ENCODE measurements at places on chromosomes 1 and 21.

DNA sequence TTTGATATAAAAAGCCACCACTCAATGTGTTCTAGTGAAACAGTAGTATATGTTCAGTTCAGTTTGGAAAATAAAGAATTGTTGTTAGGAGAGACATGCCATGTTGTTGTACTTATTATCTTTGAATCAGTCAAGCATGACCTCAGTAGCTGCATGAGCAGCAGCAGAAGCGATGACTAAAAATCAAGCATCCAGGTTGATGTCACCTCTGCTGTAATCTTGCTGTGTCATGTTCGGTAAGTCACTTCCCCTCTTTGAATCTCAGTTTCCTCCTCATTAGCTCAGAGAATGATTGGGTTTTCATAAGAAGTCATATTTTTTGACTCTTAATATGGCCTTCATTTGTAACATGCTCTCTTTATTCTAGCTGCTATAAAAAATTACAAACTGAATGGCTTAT is 428.4 kb upstream of the B3GALT2 start:
- no peak for DNase-seq

GRCh38 chr21:45970674-45971615 is 10.6 kb upstream of the COL6A1 start:
- peak; percentile 45 for DNase-seq

DNA sequence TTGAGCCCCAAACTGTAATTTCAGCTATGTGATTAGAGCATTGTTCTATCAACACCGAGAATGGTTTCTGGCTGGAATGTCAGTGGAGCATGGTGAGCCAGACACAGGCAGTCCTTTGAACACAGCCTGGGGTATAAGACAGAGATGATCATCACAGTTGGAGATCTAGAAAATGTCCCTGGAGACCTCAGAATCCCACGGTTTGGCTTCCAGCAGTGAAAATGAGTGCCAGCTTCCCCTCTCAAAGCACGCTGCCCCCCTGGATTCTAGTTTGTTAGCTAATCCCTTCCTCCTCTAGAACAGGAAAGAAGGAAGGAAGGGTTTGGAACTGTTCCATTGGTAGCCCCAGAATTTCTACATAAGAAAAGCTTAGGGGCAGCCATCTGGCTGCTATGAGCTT is 59.9 kb upstream of the JAK1 start:
- no peak for DNase-seq

DNA sequence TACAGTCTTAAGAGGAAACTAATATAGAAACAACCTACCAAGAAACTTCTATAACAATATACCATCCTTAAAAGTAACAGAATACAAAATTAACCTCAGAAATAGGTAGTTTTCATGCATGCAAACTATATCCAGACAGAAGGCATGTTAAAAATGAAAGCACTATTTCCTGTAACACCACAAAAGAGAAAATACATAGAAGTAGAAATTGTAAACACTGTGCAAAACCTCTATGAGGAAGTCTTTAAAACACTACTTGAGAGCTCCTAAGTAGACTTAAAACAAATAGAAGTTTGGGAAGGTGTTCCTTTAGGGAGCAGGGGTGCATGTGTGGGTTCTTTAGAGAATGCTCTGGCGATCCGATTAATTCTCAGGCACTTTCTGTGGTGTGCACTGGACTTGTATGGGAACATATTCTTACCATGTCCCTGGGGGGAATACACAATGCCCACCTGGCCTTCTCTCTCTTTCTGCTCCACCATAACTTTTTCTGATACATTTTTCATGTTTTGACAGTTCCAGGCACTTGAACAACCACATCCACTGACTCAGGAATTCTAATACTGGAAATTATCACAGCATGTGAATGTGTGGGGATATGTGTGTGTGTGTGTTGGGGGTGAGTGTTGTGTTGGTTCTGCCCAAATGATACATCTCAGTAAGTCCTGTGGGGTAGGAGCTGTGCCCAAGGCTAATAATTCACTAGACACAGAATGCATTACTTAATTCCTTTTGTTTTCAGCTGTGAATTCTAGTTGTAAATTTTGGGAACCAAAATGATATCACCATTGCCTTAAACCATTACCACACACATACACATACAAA is 866.3 kb upstream of the B3GALT2 start:
- DNase-seq = no peak

- DNase-seq = no peak
These were observed 141.0 kb upstream of the ZC3H11B start for GRCh38 chr1:219753914-219754313.

DNA sequence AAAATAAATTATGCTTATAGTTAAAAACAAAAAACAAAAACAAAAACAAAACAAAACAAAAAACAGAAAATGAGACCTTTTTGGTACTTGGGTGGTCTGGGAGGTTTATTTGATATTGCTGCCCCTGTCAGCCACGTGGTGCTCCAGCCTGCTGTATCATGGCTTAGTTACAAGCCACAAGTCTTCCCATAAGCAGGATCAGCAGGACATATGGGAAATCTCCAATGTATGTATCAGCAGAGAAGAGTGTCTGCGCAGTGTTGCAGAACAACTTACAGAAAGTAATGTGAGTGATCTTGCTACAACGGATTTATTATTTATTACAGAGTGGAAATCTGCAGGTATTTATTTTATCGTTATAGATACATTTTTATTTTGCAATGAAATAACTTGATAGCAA is 423.0 kb upstream of the TMPRSS15 start:
- no peak for DNase-seq

- DNase-seq = no peak
These were observed 80.2 kb downstream of the VPS13D start for GRCh38 chr1:12309783-12310742.

DNA sequence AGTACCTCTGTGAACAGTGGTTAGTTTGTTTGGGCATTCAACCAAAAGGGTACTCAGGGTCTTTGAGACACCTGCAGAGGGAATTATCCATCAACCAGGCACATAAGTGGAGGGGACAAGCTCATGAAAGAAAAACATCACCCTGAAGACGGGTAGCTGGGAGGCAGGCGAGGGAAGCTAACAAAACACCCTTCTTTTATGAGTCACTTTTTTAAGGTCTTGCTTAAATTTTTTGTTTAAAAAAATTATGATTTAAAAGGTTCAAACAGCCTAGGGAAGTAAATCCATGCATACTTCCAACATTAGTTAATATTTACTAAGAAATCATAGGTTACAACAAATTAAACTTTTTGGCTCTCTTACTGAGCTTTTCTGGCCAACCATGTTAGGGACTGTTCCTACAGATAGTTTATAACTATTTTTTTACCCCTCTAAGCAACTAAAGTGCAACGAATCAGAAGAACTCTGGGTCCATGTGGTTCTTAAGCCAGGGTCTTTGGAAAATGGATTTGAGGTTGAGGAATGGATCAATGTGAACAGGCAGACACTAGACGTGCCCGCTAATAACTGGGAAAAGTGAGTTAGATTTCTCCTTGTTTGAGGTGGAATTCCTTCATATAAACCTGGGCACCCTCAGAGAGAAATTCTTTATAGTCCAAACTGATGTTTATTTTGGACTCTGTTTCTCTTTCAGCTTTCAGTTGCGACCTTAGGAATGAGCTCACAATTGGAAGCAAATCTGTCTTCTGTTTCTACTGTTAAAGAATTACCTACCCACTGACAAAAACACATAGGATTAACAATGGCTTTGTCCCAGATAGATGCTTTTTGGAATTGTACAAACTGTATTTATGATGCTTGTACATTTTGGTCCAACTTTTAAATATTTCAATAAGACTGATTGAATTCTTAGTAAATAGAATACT is 123.0 kb downstream of the LYPLAL1 start:
- DNase-seq = no peak

DNA sequence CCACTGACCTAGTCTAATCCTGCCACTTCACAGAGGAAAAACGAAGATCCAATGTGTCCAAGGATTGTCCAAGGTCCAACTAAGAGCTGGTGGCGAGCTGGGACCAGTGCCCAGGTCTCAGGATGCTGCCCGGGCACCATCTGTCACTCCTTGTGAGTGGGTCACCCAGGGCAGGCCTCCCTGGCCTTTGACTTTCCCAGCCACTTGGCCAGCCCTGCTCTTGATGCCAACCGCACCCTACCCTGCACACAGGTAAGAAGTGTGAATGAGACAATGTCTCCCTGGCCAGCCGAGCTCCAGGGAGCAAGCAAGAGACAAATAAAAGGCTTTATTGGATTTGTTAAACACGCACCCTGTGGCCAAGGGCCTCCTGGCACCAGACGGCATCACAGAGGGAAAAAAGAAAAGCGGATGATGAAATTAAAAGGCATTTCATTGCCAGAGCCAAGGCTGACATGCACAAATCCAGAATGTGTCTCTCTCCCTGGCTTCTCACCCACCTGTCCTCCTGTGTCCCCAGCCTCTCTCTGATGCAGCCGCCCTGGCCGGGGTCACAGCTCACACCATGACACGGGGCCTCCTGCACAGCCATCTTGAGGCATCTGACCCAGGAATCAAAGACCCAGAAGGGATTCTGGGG is 72.8 kb downstream of the CAMK2N1 start:
- no peak for DNase-seq

- DNase-seq = no peak
These were observed 193.8 kb downstream of the DYRK1A start for GRCh38 chr21:37560385-37560784.

DNA sequence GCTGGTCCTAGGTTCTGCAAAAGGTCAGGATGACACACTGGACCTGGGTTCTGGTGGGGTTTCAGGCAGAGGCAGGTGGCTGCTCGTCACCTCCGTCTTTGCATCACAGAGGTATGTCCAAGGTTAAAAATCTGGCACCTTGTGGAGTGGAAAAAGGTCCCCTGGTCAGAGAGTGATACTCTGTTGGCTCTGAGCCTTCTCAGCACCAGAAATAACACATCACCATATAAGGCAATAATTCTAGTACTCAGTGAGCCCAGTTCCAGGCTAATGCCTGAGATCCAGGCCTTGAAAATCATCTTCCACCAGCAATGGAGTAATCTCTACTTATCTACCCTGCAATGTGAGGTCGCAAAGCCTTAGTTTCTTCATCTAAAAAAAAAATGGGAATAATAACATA is 127.3 kb upstream of the C8B start:
- no peak for DNase-seq

DNA sequence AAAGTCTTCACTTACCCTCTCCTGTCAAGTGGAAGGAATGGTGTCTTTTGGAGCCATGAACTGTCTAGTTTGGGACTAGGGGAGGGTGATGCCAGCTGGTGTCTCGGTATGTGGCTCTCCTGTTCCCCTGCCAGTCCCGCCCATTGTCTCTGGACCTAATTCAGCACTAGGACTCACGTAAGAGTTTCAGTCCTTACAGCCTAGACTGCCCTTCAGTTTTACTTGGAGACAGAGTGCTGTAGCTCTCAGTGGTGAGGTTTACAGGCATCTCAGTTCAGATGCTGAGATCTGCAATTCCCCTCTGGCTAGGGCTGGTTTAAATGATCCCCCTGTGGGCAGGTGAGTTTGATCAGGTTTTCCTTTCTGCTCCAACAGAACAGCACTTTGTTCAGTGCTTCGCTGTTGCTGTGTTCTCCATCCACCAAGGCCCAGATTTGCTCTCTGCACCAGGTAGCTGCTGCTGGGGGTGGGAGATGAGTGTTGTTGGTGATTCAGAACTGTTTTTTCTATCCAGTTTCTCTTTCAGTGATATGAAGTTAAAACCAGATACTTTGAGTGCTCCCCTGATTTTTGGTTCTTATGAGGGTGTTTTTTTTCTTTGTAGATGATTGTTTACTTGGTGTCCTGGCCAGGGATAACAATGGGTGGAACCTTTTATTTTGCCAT is 198.3 kb upstream of the RNPC3 start:
- DNase-seq = no peak

GRCh38 chr1:63929106-63929478 is 155.3 kb downstream of the ROR1 start:
- DNase-seq = no peak

GRCh38 chr1:165960136-165960535 is 132.7 kb downstream of the UCK2 start:
- no peak for DNase-seq

DNA sequence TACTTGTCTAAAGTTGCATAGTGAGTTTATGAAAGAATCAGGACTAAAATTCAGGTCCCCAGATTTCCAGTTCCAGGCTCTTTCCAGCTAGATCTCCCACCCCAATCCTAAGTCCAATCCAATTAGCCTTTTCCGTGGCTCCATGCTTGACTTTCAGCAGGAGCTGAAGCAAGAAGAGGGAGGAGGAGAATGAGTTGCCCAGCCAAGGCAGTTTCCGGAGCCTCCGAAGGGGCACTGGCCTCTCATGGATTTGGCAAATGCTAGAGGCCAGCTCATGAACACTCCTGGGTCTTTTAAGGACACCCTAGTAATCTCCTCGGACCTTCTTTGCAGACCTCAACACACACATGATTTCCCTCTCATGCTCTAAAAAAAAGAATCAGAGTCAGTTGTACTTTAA is 10.5 kb upstream of the LRRC52 start:
- no peak for DNase-seq

All from activated CD4-positive, alpha-beta memory T cell treated with anti-CD3 and anti-CD28 coated beads, Interleukin-2, amount 10 ng/mL, durations not matched to agents 7 days and 5 days (primary cell).